ENCODE measurements at places on chromosomes 6 and 20. TPM values are rescaled to one million over a fixed set of nuclear protein-coding genes. Genes with fewer than 3 reads are reported as not detected.

The MRAP2 gene
- total RNA-seq: 1.5 TPM

The PCK1 gene
- total RNA-seq: not detected

The KIF3B gene
- total RNA-seq: 42.0 TPM

The MAS1 gene
- total RNA-seq: under 0.01 TPM

The PTPRT gene
- under 0.01 TPM for total RNA-seq

The SCRT2 gene
- total RNA-seq: not detected
